Amygdala (tissue), 56 donors: ENCODE measurements at places on chromosomes 6 and 20.

- no peak for DNase-seq
Measured at GRCh38 chr6:165404296-165404695, 94.9 kb upstream of the C6orf118 start.

DNA sequence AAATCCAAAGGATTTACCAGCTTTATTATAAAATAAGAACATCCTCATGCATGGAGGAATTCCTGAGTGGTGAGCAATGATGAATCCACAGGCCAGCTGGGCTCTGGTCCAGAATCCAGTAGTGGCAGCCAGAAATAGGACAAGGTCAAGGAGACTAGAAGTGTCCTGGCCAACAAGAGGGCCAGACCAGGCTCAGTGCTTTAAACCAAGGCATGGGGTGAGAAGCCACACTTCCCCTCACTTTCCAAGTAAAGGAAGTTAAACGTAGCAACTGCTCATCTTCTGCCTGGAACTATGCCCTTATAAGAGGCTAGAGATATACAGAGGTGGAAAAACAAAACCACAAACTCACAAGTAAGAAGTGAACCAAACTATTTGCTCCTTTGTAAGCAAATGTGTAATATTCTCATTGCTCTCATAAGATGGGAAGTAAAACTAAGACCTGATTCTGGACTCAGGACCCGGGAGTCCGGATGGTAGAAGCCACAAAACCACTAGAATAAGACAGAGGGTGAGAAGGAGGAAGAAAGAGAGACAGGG, 253.2 kb downstream of the UST start:
- DNase-seq = no peak

- DNase-seq = no peak
Measured at GRCh38 chr6:5732496-5732895, 274.2 kb downstream of the NRN1 start.

- DNase-seq = no peak
Measured at GRCh38 chr6:156791320-156791850, 14.2 kb downstream of the ARID1B start.

GRCh38 chr6:169846286-169847056, 95.0 kb downstream of the ERMARD start:
- no peak for DNase-seq

DNA sequence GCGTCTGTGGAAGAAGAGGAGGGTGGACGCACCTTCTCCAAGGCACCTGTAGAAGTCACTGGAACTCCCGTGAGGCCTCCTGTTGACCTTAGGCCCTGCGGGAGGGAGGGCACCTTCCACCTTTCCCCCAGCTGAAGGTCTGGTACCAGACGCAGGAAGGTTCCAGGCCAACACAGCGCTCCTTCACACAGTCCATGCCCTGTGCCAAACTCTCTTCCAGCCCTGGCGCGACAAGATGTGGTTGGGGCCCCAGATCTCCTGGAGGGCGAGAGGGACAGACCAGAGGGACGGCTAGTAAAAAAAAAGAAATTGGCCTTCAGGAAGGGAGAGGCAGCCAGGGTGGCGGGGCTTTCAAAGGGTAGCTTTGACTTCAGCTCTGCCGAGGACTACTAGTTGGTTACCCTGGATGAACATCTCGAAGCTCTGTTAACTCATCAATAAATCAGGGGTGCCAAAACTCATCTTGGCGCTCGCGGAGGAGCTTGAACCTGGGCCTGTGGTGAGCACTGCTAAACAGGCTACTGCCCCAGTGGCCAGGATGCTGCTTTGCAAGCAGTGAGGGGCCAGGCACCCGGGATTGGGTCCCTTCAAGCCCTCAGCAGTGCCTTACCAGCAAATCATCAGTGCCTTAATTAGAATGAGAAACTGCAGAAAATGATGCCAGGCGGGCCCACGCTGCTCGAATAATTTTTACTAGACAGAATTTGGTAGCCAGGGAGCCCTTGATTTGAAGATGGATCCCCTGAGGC, 14.9 kb downstream of the AARS2 start:
- no peak for DNase-seq

DNA sequence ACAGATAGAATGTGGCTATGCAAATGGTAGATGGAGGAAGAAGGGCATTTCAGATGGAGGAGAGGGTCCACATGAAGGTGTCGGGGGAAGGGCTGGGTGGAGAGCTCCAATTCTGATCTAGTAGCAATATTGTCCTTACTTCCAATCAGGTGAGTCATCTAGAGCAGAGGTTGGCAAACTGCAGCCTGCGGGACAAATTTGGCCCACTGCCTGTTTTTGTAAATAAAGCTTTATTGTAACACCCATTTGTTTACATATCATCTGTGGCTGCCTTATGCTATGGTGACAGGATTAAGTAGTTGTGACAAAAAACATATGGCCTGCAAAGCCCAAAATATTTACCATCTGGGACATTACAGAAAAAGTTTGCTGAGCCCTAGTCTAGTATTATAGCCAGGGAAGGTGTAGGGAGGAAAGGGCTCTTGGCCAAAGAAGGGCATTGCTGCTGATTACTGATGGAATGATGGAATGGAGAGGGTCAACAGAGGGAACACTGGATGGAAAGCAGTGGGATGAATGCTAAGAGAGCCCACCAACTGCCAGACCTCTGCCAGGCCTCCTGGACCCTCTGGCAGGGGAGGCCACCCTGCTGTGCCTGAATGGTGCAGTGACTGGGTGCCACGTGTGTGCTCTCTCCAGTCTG, 79.8 kb downstream of the SLC22A23 start:
- DNase-seq = no peak

DNA sequence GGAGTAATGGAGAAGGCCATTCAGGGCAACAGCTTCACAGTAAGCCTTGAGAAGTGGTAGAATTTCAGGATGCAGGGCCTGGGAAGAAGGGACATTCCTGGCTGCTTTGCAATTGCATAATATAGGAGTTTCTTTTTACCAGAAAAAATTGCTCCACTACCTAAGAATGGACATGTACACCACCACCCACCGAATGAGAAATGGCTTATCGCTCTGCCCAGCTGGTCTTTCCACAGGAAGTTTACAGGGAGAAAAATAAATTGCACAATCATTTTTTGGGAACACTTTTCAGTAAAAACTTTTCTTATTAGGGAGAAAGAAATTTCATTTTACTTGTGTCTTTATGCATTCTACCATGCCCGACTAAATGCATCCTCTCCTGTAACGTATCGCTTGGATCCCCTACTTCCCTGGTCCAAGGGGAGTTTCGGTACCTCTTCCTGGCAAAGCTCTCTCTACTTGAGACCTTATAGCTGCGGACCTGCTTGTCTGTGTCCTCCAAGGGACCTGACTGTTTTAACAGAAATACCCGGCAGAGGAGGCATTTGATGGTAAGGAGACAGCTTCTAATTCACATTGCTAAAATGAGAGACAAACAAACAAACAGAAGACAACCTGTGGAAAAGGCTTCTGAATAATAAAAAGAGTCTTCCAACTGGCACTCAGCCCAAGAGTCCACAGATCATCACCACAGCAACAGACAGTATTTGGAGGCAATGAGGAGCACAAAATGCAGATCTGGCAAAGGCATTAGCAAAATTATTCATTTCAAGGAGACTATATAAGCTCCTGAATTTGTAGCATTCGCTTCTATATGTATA, 54.2 kb downstream of the MAP3K5 start:
- no peak for DNase-seq

DNA sequence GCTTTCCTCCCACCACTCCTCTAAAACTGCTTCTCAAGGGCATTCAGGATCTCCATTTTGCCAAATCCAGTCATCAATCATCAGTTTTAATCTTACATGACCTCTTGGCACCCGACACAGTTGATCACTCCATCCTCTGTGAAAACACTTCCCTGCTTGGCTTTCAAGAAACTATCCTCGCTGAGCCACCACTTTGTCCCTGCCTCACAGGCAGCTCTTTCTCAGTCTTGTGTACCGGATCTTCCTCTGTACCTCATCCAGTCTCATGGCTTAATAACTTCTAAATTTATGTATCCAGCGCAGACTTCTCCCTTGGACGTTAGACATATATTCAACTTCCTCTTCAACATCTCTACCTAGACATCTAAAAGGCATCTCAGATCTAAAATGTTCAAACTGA, 89.9 kb downstream of the BTBD9 start:
- DNase-seq = no peak

DNA sequence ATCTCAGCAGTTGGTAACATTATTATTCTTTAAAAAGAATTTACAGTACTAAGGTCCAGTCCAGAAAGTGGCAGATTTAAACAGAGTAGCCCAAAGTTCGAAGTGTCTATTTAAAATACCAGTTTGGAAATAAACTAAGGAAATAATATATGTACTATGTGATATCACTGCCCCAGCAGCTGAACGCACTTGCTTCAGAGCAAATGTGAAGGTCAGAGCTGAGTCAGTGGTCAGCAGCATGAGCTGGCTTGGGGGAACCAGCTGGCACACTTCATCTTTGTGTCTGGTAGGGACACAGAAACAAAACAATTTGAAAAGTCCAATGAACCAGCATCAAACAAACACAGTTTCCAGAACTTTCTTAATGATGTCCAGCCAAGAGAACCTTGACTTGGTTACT, 15.4 kb downstream of the TMEM14B start:
- DNase-seq = no peak

DNA sequence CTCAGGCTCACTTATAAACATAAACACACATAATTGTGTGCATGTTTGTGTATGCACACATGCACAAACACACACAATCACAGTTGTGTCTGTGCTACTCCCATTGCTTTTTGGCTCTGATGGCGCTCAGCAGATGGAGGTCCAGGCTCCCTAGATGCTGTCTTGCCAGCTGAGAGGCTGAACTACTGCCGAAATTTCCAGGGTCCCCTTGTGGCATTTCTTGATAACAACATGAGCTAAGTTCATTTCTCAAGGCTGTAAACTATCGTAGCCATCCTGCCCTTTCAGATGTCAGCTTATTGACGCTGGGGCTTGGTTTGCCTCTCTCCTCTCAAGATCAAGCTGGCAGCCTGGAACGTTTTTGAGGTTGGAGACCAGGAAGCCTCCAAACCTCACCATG, 313.9 kb upstream of the RNF24 start:
- DNase-seq = no peak

DNA sequence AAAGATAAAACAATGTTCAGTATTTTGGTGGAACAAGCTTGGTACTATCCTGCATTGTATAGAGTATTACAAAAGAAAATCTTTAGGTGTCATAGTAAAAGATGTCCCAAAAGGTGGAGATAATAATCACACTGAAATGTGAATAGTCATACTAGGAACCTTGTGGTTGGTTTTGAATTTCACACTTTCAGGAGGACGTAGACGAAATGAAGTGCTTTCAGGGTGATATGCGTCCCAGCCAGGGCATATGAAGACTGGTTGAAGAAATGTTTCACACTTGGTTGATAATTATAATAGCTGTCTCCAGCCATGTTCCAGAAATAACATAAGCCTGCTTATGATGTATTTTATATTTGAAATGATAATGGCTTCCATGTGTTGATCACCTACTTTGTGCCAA, 60.4 kb downstream of the SCAND1 start:
- DNase-seq = no peak

- DNase-seq = no peak
Measured at GRCh38 chr20:57091748-57092111, 174.7 kb downstream of the BMP7 start.

- DNase-seq = no peak
Measured at GRCh38 chr6:148848915-148849314, 102.1 kb downstream of the UST start.

DNA sequence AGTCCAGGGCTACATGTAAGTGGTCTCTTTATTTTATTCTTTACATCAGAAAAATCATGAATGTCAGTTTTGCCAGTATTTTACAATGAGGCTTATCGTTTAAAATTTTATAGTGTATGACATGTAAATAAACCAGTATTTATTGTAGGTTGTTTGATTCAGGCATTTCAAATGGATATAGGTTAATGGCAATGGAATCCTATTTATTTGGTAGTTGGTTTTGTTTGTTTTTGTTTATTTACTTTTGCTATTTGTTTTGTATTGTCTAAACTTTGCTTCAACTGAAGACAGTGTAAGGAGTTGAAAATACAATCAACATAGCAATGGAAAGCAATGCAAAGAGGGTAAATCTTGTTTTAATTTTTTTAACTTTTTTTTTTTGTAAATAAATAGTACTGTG, 119.0 kb upstream of the SAMD5 start:
- no peak for DNase-seq

GRCh38 chr6:56996401-56996800, 41.5 kb downstream of the BEND6 start:
- DNase-seq = no peak

DNA sequence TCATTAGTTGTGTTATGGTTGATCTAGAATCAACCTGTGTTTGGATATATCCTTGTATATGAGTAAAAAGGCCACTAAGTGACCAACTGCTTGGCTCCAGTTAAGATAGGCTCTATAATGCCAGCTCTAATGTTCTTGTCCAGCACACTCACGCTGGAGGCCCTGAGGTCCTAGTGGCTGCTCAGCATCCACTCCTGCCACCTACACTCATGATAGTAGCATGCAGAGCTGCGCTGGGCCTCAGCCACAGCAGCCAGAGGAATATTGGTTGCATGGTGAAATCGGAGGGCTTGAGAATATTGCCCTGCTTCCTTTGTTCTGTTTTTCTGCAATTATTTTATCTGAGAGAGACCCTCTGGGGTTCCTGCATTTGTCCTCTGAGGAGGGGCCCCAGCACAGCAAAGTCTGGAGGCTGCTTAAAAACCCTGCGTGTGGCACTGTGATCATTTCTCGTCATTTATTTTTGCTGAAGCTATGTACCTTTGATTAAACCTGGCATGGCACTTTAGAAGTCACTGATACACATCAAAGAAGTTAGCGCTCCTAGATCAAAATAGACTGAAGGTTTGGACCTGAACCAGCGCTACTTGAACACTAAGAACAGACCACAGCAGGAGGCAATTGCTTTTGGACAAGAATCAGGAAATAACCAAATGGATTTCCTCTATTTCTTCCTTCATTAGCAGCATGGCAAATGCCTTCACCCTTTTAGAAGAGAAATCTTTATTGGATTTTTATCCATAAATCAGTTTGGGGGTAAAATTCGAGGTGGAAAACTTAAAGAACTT, 398.4 kb upstream of the ID4 start:
- no peak for DNase-seq

DNA sequence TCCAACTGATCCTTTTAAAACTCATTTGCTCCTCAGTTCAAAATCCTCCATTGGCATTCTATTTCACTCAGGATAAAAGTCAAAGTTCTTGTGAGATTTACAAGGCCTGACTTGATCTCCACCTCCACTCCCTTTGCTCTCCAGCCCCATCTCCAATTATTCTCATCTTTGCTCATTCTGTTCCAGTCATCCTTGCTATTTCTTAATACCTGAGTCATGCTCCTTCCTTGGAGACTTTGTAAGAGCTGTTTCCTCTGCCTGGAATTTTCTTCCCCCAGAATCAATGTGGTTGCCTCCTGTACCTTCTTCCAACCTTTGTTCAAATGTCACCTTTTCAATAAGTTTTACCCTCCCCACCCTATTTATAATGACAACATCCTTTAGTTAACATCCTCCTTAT, 373.5 kb downstream of the HTR1B start:
- no peak for DNase-seq

DNA sequence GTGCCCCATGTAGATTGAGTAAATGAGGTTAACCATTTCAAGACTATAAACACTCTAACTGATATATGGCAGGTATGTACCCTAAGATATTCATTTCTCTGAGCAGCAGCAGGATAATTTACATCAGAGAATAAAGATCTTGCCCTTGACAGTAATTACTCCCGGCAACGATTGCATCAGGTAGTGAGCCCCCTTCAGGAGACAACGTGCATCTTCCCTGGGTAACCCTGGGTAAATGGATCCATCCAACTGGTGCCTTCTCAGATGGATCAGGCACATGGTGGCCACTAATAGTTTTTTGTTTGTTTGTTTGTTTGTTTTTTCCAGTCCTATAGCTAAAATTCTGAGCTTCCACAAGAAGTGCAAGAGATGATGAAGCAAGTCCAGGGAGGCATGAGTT, 469.4 kb upstream of the SLC35B3 start:
- no peak for DNase-seq
